ENCODE measurements at places on chromosomes 12 and 14.

DNA sequence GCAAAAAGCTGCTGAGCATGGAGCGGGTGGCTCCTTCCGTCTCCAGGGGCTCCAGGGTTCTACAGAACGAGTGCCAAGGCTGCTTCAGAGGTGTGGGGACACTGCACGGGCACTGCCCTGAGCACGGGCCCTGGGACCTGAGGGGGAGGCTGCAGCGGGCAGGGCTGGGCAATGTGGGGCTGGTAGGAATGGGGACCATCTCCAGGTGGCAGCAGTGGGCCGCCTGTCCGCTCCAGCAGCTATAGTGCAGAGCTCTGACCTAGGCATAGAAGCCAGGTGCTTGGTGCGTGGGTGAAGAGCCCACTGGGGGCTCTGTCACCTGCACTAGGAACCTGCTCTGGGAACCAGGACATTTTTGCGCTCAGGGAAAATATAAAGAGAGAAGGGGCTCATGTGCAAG is 22.3 kb downstream of the HDAC7 start:
- no peak for DNase-seq

- no peak for DNase-seq
These were observed 7.7 kb upstream of the TDG start for GRCh38 chr12:103957865-103958388.

- no peak for DNase-seq
These were observed 256.4 kb downstream of the SSPN start for GRCh38 chr12:26451763-26452162.

DNA sequence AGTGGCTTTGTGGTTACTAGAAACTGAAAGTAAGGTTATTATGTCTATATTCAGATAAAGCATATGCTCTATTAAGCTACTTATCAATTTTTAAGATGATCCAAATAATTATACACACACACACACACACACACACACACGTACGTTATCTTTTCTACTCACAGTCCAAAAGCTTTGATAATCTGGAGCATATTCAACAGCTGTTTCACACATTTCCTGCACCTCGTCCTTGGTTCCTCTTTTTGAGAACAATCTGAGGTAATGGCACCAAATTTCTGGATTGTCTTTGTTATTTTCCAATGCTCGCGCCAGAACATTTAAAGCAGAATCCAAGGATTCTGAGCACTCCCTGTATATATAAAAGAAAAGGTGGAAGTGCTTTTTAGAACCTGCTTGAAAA is 37.5 kb downstream of the ZFC3H1 start:
- DNase-seq = no peak

- no peak for DNase-seq
These were observed 10.0 kb upstream of the GPRC5A start for GRCh38 chr12:12881151-12881909.

Measured in brain microvascular endothelial cell (primary cell).